ENCODE measurements at places on chromosomes 12 and 14. TPM values are rescaled to one million over a fixed set of nuclear protein-coding genes. Genes with fewer than 3 reads are reported as not detected.

DNA sequence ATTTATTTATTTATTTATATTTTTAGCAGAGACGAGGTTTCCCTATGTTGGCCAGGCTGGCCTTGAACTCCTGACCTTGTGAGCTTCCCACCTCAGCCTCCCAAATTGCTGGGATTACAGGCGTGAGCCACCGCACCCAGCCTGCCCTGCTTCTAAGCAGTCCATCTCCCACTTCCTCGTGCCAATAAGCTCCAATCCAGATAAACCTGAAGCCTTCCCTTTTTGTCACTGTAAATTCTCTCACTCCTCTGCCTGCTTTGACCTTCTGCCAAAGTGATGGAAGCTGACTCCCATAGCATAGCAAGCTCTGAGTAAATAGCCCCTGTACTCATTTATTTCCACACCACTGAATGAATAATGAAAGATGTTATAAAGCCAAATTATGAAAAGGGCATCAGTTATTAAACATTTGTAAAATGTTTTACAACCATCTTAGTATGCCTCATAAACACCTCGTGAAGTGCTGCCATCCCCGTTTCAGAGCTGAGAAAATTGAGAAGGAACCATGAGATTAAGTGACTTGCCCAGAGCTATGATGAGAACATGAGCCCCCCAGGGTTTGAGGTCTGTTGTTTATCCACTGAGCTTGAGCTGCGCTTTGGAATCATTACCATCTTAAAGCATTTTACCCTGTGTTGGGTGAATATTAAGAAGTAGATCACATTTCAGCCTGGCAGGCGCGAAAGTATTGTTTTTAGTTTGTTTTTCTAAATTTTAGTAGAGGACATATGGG, 30.4 kb downstream of the MANSC1 start:
- DNase-seq = no peak

The ETFBKMT gene
- 6.2 TPM for polyA plus RNA-seq

DNA sequence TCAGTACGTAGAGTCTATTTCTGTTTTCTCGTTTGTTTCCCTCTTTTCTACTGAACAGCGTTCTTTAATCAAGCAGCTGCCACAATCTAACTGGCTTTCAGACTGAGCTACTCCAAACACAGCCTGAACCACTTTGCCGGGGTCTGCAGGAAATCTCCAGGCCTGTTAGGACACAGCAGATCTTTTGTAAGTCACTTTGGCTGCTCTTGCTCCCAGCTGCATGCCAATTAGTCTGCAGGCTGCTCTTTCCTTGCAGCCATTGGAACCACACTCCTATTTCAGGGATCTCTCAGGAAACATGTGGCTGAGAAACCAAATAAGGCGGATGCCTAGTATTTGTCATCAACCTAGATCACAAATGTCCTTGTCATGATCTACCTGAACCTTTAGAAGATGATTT, 73.6 kb downstream of the TMTC1 start:
- DNase-seq = no peak

GRCh38 chr14:69501423-69501838, 16.9 kb downstream of the PLEKHD1 start:
- no peak for DNase-seq

DNA sequence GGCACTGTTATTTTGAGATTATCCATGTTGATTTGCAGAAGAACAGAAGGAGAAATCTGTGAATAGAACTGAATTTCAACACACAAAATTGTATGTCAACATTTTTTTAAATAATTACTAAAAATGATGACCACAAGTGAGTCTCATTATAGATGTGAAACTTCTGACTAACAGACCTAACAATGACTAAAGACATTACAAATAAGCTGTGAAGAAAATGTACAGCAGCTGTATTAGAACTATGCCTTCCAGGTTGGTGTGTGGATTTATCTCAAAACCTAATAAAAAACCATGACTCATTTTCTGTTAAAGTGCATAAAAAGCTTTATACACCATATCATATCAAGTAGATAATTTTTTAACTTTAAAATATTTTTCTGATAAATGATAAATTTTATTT, 22.5 kb upstream of the FOXG1 start:
- DNase-seq = no peak

- no peak for DNase-seq
Measured at GRCh38 chr12:50841716-50842531, 802 bp upstream of the TMPRSS12 start.

- DNase-seq = peak; percentile 38
Measured at GRCh38 chr14:59377991-59378601, 87.1 kb downstream of the GPR135 start.

The IRAK3 gene
- 3.5 TPM for polyA plus RNA-seq

The KCNK13 gene
- 0.13 TPM for polyA plus RNA-seq

The RPS6KL1 gene
- polyA plus RNA-seq = 1.7 TPM

GRCh38 chr12:57224973-57225679, 4.4 kb upstream of the SHMT2 start:
- no peak for DNase-seq

DNA sequence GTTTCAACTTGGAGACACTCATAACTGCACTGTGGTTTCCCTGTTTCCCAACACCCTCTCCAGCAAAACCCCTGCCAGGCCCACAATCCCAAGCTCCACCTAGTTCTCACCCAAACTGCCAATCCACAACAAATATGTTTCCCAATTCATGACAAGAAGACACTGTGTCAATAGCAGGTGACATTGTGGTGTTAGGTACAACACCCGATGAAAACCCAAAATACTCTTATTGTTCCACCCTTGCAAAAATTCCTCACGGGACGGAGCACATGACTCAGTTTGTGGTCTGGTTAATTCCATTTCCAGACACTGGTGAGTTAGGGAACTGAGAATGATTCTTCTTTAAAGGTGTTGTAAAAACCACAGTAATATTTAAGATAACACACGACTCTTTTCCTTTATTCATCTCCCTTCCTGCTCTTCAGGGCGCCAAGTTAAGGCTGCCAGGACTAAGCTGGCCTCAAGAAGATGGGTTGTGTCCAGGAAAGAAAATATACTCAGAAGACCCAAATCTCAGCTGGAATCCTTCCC, 735.5 kb downstream of the MED13L start:
- no peak for DNase-seq

The WDHD1 gene
- polyA plus RNA-seq = 19.8 TPM

- no peak for DNase-seq
Measured at GRCh38 chr12:45298721-45299692, 83.1 kb downstream of the ANO6 start.

- DNase-seq = no peak
Measured at GRCh38 chr12:125070112-125070511, 4.9 kb downstream of the AACS start.

The RDH16 gene
- polyA plus RNA-seq = 1.3 TPM

Data from left renal cortex interstitium (tissue), 4 donors.